Activated gamma-delta T cell treated with Interleukin-2 at 50 U/mL for 16 hours (primary cell): ENCODE measurements at places on chromosomes 1 and 21.

GRCh38 chr1:12501661-12502060 lies 116.3 kb downstream of the DHRS3 start:
- DNase-seq: no peak

DNA sequence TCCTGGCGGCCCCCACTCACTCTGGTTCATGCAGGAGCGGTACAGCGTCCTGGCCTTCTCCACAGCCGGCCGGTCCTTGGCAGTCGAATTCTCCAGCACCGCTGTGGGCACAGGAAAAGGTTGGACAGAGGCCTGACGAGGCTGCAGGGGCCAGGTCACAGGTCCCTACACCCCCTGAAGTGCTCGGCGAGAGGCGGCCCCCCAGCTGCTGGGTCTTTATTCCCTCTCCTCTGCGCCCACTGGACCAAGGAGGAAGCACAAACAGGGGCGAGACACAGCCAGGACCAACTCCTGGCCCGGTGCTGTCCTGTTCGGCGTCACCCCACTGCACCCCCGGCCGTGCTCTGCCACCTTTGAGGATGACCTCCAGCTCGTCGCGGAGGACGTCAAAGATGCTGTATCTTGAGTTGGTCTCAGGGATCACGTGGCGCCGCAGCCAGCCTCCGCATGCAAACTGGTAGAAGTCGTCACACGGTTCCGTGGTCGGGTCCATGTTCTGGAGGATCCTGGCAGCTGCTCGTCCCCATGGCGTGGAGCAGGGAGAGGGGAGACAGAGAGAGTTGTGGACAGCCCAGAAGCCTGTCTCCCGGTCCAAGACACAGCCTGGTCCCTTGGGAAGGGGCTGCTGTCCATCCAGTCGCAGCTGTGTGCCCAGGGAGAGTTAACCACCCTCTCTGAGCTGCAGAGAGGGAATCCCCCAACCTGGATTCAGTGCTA lies 22.9 kb downstream of the PRXL2B start:
- DNase-seq: no peak

DNA sequence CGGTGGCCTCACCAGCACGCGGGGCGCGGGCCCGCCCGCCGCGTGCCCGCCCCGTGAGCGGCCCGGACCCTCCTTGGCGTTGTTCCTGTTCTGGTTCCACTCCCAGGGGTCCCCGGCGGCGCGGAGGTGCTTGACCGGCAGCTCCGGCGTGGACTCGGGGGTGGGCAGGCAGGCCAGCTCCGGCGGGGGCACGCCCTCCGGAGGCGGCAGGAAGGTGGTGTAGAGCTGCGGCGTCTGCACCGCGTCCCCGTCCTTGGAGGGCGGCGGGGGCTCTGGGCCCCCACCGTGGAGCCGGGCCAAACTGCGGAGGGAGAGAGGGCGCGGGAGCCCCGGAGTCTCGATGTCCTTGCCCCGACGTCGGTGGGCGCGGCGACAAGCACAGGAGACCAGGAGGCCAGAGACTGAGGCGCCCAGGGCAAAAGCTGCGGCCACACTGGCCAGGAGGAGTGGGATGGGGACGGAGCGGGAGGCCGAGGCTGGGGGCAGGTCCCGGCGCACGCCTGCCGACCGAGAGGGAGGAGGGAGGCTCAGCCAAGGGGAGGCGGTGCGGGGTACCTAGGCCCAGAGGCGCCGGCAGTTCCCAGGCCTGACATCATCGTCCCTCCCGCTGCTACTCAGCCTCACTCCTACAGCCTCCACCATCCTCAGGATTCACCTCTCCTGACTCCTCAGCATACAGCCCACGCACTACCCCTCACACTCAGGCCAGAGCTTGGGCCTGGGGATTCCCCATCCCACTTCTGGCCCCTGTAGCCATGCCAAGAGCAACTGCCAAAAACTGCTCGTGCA lies 13.2 kb downstream of the SEMA6C start:
- DNase-seq: no peak

DNA sequence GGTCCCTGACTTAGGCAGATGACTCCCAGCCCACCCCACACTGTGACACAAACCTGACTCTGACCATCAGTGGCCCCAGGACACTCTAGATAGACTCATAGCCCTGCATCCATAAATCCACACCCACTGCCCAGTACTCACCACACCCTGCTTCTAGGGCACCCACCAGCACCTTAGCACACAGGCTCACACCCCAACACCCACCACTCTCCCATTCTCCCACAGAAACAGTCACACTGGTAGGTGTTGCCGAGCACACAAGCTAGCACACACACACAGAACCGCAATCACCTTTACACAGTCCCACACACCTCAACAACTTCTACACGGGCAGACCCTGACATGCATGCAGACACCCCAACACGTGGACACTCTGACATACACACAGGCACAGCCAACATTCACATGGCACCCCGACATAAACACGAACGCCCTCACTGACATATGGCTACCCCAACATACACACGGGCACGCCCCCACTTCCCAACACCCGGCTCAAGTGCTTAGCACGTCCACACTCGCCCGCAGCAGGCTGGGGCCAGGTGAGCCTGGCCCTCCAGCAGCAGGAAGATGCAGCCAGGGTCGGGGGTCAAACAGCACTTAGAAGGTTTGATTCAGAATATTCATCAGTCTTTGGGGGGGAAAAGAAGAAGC lies 105.5 kb upstream of the TARDBP start:
- no peak for DNase-seq

GRCh38 chr1:6771441-6771769 lies 13.8 kb upstream of the CAMTA1 start:
- DNase-seq: no peak

GRCh38 chr1:39158327-39159086 lies 46.0 kb upstream of the MACF1 start:
- DNase-seq: no peak

DNA sequence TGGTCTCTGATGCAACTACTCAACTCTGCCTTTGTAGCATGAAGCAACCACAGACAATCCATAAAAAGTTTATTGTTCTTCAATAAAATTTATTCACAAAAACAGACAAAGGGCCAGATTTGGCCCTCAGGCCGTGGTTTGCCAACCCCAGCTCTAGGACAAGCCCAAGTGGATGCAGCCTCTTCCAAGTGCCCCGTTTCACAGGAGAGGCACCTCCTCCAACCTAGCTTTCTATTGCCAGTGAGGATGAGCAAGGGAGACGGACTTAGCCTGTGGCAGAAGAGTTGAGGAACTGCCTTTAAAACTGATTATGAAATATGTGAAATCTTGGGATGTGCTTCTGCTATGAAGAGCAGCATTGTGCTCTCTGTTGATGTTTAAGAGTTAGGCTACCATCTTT lies 105.4 kb downstream of the PSMG1 start:
- DNase-seq: no peak

DNA sequence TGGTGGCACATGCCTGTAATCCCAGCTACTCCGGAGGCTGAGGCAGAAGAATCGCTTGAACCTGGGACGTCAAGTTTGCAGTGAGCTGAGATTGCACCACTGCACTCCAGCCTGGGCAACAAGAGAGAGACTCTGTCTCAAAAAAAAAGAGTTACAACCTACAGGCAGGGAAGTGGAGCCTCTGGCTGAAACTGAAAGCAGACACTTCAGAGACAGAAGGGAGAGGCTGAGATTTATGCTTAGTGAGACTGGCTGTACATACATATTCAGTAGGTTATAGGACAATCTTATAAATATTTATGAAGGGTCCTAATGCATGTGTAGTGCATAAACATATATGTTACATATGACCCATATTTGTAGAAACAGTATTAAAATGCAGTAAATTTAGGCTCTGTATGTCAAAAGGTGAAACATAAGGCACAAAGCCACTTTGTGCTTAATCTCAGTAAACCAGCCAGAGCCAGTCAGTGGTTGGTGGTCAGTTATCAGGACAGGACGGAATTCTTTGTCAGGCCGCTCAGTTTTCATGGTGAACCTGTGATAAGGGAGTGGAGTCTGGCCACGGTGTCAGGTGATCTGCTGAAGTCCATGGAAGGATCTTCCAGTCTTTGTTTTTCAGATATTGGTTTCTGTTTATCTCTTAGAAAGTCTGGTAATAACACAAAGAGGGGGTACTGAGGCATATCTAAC lies 13.7 kb downstream of the RHEX start:
- no peak for DNase-seq

DNA sequence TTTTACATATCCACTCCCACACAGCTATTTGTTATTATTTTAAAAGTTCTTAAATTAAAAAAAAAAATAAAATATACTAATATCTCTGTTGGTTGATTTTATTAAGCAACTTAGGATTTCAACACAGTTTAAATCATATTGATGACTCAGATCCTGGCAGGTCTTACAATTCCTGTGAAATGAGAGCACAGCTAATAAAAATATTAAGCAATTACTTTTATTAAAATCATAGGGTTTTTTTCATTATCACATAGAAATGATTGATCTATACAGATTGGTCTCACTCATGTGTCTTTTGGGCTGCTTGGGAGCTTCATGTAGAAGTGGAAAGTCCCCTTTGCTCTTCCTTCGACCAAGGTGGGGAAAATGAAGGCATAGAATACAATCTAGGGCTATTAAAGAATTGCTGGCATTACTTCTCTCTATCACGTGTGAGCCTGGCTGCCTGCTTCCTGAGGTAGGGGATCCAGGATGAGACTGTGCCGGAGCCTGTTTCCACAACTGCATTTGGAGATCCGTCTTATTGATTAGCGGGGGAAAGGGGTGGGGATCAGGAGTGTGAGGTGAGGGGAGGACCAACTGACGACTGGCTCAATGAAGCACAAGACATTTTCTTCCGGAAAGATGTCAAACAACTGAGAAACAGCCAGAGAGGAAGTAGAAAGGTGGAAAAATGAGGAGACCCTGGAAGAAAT lies 858.0 kb downstream of the USP25 start:
- DNase-seq: no peak

DNA sequence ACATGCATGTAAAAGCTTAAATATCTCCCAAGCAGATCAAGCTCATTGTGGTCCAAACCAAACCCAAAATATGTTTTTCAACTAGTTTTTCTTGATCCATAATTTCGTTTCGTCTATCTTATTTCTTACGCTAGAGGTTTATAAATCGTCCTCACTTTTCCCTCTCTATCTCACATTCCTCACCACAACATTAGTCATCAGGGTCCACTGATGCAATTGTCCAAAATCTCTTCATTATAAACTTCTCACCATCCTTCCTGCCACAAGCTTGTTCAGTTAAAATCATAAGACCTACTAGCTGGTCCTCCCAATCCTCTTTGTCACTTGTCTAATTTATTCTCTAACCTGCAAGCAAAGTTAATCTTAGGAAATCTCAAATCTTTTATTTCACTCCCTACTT lies 173.0 kb upstream of the PALMD start:
- no peak for DNase-seq

- no peak for DNase-seq
Measured at GRCh38 chr21:38888991-38889561, 83.3 kb downstream of the ETS2 start.

DNA sequence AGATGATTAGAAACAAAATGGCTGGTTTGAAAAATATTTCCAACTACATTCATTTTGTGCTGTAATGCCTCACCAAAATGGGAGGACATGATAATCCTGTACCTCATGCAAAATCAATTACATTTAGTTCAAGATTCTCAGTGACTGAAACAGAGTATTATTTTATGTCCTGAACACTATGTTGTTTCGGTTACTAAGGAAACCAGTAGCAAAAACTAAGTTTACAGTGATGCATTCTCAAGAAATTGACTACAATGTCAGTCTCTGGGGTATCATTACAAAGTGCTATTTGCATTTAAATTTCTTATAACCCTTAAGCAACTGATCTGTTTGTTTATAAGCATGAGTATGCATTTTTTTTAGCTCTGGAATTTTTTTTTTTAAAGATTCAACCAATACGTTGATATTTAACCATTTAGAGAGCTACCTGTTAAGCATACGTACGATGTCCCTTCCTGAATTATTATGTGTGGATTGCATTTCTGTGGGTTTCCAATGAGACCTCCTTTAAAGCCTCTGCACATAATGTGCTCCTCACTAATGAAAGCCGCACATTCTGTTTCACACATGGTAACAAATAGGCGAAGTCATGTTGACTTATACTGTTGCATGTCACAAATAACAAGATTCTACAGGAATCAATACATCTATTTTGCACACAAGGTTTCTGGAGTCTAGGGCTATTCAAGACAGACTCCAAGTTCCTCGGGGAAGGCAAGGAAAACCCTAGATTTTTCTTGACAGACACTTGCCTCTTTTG lies 1035.7 kb downstream of the ADGRL2 start:
- DNase-seq: no peak

GRCh38 chr1:43317817-43318471 lies 17.2 kb downstream of the TIE1 start:
- no peak for DNase-seq

GRCh38 chr1:177069490-177069889 lies 95.0 kb downstream of the ASTN1 start:
- no peak for DNase-seq

- no peak for DNase-seq
Measured at GRCh38 chr1:33314416-33314815, 6.5 kb downstream of the A3GALT2 start.

DNA sequence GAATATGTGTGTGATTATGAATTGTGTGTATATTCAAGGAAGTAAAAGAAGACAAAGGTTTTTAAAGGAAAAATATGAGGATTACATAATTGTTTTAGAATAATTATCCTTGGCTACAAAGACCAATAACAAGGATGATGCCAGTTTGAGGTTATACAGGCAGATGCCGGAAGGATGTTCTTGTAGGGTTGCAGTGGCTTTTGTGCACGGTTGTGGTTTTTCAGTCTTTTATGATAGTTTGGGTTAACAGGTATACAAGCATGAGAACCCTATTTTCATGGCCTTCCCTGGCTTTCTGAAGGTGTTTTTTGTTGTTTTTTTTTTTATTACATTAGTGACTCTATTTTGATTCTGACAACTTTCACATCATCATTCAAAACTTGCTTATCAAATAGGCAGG lies 4.9 kb downstream of the CR2 start:
- peak; percentile 35 for DNase-seq

DNA sequence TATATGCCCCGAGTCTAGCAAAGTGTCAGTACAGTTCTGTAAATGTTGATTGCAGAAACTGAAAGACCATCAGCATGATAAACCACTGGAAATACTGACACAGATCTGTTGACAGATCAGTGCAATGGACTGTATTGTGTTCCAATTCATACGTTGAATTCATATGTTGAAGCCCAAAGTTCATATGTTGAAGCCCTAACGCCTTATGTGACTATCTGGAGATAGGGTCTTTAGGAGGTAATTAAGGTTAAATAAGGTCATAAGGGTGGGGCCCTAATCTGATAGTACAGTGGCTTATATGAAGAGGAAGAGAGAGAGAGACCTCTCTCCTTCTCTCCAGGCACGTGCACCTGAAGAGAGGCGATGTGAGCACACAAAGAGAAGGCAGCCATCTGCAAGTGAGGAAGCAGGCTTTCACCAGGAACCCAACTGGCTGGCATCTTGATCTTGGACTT lies 144.7 kb downstream of the MRPL39 start:
- DNase-seq: no peak
